ENCODE measurements at places on chromosomes 4 and X.
A peak's percentile ranks its signal among the peaks of the same experiment; 100 is the strongest.

DNA sequence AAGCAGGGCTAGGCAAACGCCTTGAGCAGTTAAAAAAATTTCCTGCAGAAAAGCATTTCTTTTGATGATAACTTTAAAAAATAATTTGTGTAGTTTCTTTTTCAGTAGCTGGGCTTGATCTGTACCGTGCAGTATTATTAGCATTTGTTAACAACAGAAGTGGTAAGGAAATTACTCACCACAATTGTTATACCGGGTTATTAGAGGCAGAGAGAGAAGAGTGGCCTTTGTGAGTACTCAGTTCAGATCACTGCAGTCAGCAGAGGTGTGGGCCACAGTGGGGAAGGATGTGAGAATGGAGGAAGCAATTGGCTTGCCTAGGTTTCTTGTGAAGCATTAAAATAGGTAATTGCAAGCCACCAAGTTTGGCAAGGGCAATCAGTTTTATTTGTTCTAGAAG, 14.3 kb upstream of the IL21 start:
- ATAC-seq, result no peak

- ATAC-seq, result no peak
Measured at GRCh38 chrX:5708251-5708650, 520.4 kb downstream of the NLGN4X start.

GRCh38 chr4:98630737-98631454, 27.5 kb downstream of the TSPAN5 start:
- ATAC-seq, result no peak

GRCh38 chr4:964346-965025, 8.9 kb downstream of the DGKQ start:
- ATAC-seq, result no peak

- no peak for ATAC-seq
Measured at GRCh38 chr4:177532358-177532757, 90.1 kb upstream of the AGA start.

- ATAC-seq, result peak; percentile 31
Measured at GRCh38 chrX:129523079-129523911, at the start of gene SMARCA1. Gene SMARCA1, minus strand, starts transcription at chrX:129523490. Its CDS starts 120 bp downstream, at chrX:129523370.

Data from esophagus mucosa (tissue), 1 donor.